ENCODE measurements at places on chromosomes 12 and 14.

GRCh38 chr12:19138551-19138950 is 9.0 kb downstream of the PLEKHA5 start:
- DNase-seq, result no peak

DNA sequence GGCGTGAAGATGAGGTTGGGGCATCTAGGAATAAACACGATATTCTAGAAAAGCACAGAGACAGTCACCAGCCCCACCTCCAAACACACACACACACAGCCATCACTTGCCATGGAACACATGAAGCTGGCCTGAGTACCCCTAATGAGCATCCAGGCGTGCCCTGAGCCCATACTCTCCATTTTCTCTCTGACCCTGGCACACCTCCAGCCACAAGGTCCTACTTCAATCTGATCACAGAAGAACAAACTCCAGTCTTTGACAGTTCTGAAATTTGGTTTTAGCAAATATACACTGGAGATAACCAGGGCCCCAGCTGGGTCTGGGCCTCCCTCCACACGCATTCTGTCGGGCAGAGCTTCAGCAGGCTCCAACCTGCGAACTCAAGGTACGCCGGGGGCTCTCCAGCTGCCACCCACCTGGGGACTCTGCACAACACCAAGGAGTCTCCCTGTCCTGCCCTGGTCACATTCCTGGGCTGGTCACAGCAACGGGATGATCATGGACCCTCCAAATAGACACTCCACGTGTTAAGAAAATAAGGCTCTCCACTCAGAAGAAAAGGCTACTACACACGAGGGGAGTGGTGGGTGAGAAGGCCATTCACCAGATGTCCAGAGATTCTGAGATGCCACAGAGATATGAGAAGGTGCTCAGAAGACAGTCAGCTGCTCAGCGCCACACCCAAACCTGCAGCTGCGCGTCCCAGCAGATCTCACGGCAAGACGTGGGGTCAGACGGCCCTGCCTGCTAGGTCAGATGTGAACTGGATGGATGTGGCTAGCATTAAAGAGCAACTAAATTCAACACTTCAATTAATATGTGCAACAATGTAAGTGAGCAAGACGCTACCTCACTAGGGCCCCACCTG is 57.0 kb upstream of the PNMA1 start:
- DNase-seq, result no peak

DNA sequence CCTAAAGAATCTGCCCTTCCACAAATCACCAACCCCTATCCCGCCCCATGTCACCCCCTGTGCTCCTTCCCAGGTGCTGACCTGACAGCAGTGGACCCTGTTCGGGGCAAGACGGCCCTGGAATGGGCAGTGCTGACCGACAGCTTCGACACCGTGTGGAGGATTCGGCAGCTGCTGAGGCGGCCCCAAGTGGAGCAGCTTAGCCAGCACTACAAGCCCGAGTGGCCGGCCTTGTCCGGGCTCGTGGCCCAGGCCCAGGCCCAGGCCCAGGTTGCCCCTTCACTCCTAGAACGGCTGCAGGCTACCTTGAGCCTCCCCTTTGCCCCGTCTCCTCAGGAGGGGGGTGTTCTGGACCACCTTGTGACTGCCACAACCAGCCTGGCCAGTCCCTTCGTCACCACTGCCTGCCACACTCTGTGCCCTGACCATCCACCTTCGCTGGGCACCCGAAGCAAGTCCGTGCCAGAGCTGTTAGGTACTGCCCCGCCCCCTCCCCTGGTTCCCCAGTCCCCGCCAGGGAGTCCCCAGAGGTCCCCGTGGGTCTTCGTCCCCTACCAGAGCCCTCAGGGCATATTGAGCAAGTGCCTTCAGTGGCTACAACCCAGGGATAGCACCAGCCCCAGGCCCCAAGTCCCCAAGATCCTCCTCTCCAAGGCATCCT is 2.7 kb downstream of the ANKRD33 start:
- no peak for DNase-seq

DNA sequence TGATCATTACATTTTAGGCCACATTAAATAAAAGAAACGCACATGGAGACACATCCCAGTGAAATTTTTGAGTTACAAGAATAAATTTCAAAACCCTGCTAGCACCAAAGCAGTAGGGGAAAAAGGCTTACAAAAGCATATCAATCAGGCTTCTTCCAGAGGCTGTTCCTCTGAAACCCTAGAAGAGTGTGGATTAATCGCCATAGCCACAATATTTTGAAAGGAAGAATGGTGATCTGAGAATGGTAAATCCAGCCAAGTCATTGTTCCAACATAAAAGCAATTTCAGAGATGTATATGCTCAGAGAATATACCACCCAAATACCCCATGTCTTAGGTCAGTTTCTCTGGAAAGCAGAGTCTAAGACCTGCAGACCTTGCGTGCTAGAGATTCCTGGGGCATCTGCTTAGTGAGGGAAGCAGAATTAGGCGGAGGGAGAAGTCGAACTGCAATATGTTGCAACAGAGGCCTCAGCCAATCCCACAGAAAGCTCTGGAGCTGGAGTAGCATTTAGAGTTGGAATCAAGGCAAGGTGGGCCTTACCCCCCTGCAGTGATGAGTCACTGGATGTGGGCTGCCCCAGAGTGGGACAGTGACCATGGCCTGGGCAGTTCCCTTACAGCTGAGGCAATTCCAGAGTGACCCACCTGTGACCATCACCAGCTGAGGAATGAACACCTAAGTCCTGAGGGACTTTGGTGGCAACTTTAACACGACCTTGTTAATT is 125.2 kb downstream of the NTF3 start:
- no peak for DNase-seq

GRCh38 chr12:3531496-3531895 is 40.5 kb downstream of the PRMT8 start:
- no peak for DNase-seq

GRCh38 chr12:32072102-32072501 is 34.5 kb upstream of the BICD1 start:
- DNase-seq, result no peak

GRCh38 chr12:19988948-19989347 is 379.4 kb upstream of the PDE3A start:
- DNase-seq, result no peak

GRCh38 chr12:121579190-121579791 is 1.5 kb downstream of the KDM2B start:
- DNase-seq, result no peak

DNA sequence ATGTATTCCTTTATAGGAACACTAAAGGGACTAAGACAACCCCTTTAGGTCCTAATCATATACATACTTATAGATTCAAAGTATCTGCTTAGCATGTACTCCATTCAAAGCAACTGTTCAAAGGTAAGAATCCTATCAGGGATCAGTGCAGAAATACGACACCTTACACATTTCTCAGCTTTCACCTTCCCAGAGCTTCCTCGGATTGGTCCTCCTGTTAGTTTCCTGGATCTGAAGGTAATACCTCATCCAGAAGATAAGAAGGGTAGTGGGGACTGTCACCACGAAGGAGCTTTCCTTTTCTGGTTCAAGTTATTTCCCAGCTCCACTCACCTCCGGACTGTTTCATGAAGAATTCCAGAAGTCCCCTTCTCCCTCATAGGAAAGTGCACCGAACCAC is 38.0 kb downstream of the RCOR1 start:
- no peak for DNase-seq

GRCh38 chr12:119247720-119248043 is 69.0 kb downstream of the HSPB8 start:
- DNase-seq, result no peak

- DNase-seq, result no peak
Observed at GRCh38 chr12:22488478-22488877, 55.9 kb downstream of the C2CD5 start.

DNA sequence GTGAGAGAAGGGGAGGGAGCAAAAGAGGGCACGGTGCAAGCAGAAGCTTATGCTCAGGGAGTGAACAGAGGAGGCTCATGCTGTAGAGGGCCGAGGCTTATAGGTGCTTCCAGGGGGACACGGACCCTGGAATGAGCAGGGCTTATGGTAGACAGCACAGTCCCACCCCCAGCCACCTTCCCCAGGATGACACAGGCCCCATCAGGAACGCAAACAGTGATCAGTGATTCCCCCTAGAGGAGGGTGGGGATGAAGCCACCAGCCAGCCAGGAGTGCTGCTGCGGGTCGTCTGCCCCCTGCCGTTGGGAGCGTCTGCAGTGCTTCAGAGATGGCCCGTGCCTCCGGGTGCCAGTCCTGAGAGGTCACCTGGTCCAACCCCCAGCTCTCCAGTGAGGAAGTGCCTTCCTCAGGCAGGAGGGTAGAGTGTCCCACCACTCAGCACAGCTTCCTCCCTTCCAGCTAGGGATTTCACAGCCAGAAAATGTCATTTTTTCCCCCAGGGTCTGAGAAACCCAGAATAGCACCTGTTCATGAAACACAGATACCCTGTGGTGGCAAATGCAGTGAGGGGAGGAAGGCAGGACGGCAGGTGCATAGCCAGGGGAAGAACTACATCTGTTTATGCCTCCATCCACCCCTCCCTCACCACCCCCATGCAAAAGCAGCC is 60.7 kb downstream of the SLC6A12 start:
- DNase-seq, result no peak

DNA sequence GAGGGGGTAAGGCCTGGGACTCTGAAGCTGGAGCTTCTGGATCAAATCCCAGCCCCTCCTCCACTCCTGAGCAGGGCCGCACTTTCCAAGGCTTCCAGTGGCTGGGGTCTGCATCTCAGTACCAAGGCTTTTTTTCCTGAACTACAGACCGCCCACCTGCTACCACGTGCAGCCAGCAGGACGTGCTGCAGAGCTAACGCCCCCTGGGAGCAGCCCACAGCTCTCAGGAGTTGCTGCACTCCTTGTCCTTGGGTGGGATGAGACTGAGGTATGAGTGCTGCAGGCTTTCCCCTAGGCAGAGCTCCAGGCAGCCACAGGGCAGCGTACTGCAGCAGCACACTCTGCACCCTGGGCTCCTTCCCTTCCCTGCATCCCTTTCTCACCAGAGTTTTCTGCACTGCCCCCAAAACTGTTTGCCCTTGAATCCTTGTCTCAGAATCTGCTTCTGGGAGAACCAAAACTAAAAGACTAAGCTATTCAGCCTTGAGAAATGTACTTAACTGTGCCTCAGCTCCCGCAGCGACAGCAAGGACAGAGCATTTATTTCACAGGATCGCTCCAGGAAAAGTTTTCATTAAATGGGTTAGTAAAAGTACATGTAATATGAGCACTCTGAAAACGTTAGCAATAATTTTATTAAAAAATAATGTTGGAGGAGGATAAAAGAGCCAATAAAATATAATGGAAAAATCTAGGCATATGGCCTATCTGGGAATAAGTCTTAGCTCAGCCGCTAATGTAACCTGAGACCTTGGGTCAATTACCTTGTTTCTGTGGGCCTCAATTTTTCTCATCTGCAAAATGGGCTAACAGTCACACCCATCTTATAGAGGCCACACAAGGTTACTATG is 25.5 kb downstream of the RBM19 start:
- DNase-seq, result no peak

DNA sequence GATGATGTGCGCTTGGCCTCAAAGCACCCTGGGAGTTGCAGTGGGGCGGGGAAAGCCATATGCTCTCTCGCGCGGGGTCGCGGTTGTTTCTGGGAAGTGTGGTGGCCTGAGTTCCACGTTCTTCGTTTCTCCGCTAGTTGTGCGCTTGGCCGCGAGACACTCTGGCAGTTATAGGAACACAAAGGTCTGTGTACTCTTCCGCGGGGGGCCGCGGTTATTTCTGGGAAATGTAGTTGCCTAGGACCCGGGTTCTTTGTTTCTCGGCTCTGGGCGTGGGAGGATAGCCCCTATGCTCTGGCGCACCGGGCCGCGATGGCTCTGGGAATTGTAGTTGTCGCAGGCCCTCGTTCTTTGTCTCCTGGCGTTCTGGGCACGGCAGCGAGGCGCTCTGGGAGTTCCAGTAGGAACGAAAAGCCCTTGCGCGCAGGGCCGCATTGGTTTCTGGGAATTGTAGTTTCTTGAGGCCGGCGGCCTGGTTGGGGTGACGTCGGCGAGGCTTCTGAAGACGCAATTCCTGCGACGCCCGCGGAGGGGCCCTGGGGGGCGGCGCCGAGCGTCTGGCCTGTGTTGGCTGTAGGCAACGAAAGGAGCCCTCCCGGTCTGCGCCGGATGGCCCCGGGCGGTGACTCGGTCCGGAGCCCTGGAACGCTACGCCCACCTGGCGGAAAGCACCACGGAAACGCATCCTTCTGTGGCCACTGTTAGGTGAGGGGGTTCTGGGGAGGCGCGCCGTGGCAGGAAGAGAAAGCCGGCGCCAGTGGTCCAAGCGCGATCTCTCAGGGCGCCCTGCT is at the start of gene ZNF140:
Gene ZNF140 (plus strand): TSS at position 556 of the 791 bp plus-strand sequence. CDS start 398 bp downstream, outside the sequence.
- DNase-seq, result peak; percentile 97

DNA sequence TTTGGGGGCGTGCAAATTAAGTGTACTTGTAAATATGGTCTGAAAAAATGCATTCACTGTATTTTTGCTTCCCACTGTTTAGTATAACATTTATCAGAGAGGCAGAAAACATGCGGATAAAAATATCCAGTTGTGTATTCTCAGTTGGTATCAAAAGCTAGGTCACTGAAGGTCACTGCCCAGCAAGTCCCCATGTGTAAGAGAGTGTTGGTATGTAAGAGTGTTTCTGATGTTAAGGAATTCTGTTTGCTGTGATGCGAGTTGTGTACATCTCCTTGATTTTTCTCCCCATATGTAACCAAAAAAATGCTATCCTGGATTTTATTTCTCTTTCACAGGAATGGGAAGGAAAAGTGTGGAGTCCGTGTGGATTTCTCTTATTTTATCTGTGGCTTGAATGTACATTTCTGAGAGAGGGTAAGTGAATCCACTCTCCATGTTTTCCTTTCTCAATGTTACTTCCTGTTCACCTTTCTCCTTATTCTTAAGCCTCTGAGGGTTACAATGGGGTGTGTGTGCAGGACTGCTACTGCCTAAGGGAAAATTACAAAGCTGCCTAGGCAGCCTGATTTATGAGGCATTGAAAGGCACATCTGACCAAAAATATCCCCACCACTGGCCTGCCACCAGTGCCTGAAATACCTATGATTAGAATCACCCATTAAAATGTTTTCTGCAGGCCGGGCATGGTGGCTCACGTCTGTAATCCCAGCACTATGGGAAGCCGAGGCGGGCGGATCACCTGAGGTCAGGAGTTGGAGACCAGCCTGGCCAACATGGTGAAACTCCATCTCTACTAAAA is 97.9 kb upstream of the USP44 start:
- DNase-seq, result no peak

DNA sequence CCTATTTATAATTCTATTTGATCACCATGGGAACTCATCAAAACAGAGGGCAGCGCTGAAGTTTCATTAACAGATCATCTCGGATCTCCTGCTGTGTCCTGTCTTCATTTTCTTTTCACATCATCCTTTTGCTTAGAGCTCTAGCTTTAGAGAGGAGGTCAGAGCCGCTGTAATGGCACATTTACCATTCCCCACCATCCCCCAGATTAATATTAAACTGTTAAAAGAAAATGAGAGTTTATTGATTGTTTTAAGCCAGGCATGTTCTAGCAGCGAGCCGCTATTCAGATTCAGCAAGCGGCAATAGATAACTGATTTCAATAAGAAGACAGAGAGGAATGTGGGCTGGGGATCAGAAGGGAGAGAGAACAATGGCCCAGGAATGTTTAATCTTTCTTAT is 308.8 kb downstream of the EGLN3 start:
- no peak for DNase-seq

DNA sequence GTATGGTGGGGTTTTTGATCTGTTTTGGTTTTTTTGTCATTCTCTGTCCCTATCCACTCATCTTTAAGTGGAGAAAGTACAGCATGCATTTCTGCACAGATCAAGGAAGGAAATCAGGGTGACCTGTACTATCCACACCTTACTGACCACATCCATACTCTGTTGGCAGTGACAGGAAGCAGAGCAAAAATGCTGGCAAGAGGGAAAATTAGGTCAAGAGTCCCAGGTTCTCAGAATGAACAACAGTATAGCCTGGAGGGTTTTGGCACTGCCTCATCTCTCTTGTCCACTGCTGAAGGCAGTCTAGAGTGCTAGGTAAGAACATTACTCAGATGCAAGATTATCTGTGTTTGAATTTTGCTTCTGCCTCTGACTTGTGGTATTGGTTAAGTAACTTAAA is 70.7 kb downstream of the TAOK3 start:
- DNase-seq, result no peak

Measured in left renal cortex interstitium (tissue), 4 donors.